Stimulated activated CD4-positive, alpha-beta T cell treated with anti-CD3 and anti-CD28 coated beads, Interleukin-4, amount 100 ng/mL, for 1 hour (primary cell): ENCODE measurements at places on chromosomes 13 and 19.

GRCh38 chr13:43978688-43979087 lies 99.0 kb downstream of the LACC1 start:
- DNase-seq: no peak

- no peak for DNase-seq
Observed at GRCh38 chr13:46896341-46897137, at the start of gene HTR2A. Gene HTR2A, minus strand, starts transcription at chr13:46897053. Its CDS starts 1,147 bp downstream, at chr13:46895906.

DNA sequence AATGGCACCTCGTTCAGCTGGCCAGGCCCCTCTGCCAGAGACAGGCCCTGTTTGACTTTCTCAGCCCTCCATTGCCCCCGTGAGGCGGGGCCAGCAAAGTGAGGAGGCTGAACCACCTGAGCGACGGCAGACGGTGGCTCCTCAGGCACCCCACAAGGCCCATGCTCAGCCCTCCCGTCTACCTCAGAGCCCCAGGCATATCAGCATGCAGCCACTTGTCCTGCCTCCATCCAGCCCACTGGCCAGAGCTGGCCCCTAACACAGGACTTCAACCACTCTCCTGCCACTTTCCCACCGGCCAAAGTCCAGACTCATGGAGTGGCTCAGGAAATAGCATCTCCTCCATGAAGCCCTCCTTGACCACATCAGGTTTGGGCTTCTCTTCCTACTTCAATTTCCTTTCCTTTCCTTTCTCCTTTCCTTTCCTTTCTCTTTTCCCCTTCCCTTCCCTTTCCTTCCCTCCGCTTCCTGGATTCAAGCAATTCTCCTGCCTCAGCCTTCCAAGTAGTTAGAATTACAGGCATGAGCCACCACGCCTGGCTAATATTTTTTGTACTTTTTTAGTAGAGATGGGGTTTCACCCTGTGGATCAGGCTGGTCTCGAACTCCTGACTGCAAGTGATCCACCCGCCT lies 9.3 kb downstream of the SLC7A10 start:
- DNase-seq: no peak

GRCh38 chr19:17554968-17555479 lies 425 bp upstream of the COLGALT1 start:
- no peak for DNase-seq

- no peak for DNase-seq
Observed at GRCh38 chr13:51806566-51806965, 2.6 kb upstream of the DHRS12 start.

- peak; percentile 43 for DNase-seq
Observed at GRCh38 chr19:48975947-48976847, 11.1 kb downstream of the FTL start.

GRCh38 chr19:13573056-13573667 lies 66.9 kb upstream of the CACNA1A start:
- no peak for DNase-seq
